HL-60 (cell line): ENCODE measurements at places on chromosomes 5 and 9.
A peak's percentile ranks its signal among the peaks of the same experiment; 100 is the strongest.

- no peak for DNase-seq
These were observed 88.0 kb downstream of the NLN start for GRCh38 chr5:65809817-65810531.

- DNase-seq: no peak
These were observed 8.5 kb upstream of the DNAJC25 start for GRCh38 chr9:111622626-111623025.

GRCh38 chr5:133400120-133400519 lies 212.2 kb downstream of the FSTL4 start:
- DNase-seq: no peak

- DNase-seq: no peak
These were observed 41.1 kb upstream of the PLEKHG4B start for GRCh38 chr5:50724-51499.

DNA sequence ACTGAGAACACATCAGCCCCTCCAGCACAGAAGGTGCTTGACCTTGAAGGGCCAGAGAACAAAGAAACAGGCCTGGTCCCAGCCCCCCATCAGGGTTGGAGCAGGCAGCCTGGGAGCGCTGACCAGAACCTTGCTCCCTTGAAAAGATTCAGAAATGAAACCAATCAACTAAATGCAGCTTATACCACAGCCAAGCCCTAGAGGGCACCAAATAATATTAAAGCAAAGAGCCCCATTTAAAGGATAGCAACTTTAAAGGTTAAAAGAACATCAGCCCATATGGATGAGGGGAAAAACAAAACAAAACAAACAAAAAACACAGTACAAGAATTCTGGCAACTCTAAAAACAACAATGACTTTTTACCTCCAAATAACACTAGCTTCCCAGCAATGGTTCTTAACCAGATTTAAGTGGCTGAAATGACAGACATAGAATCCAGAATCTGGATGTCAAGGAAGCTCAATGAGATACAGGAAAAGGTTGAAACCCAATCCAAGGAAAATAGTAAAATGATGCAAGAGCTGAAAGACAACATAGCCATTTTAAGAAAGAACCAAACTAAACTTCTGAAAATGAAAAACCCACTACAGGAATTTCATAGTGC lies 471.9 kb downstream of the MTRR start:
- no peak for DNase-seq

- DNase-seq: no peak
These were observed 466.7 kb downstream of the NFIB start for GRCh38 chr9:13847270-13847669.

- DNase-seq: no peak
These were observed 69.6 kb downstream of the FBXL17 start for GRCh38 chr5:108312258-108312657.

- no peak for DNase-seq
These were observed 617.1 kb downstream of the PRELID2 start for GRCh38 chr5:145218019-145218418.

DNA sequence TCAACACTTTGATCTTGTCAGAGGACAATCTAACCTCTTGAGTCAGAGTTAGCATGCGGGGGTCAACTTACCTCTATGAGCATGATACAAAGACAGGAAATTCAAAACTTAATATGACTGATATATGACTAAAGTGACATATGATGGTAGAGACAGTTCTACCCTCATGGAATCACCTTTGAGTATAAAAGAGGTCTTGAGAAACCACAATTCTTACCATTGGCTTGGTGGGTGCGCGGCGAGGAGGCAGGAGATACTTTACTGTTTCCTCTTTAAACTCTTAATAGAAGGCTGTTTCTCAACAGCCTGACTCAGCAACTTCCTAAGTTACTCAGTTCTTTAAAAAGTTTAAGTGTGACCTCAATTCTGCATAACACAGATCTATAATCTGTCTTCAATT lies 372.8 kb downstream of the KIAA0825 start:
- DNase-seq: peak; percentile 54

GRCh38 chr9:1048231-1048619 lies 1.9 kb upstream of the DMRT2 start:
- no peak for DNase-seq

- no peak for DNase-seq
These were observed 220.4 kb downstream of the PARP8 start for GRCh38 chr5:50886657-50887345.

DNA sequence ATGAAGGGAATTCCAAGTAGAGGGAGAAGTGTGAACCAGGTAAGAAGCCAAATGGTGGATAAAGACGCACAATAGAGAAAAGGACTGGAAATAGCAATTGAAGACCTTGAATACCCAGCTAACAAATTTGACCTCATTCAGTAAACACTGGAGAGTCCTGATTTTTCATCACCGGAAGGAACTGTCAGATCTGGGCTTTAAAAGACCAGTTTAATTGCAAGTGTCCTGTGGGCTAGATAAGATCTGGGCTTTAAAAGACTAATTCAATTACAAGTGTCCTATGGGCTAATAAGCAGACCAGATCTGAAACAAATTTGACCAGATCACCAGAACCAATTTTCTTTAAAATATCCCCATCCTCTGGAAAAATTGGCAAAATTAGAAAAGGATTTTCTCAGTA lies 380.0 kb downstream of the ACTL7B start:
- DNase-seq: no peak

DNA sequence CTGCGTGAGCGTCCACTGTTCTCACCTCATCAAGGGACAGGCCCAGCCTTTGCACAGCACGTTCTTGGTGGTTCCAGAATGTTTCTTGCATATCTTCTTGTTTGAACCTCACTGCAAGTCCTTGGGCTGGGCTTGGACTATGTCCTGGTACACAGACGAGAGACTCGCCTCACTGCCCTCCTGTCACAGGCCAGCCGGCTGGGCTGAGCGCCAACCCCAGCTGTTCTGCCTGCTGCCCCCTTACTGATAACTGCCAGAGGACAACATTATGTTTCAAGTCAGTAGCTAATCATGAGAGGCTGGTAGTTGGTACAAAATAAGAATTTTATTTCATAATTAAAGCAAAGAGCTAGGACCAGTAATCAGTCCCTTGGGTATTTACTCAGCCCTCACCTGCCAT lies 52.8 kb upstream of the LRRTM2 start:
- no peak for DNase-seq

GRCh38 chr9:27379311-27380251 lies 82.6 kb upstream of the EQTN start:
- no peak for DNase-seq

DNA sequence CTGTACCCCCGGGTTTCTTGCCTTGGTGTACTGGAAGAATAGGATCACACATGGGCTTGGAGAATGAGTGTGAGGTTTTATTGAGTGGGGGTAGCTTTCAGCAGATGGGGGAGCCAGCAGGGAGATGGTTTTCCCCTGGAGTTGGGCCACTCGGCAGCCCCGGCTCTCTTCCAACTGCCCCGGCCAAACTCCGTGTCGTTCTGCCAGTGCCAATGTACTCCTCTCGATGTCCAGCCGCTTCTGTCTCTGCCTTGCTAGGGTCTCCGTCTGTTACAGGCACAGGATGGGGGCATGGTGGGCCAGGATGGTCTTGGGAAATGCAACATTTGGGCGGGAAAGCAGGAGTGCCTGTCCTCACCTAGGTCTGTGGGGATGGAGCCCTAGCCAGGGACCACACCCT lies 7.6 kb upstream of the PLPP6 start:
- DNase-seq: no peak

GRCh38 chr9:14278291-14278721 lies 35.6 kb downstream of the NFIB start:
- DNase-seq: no peak

DNA sequence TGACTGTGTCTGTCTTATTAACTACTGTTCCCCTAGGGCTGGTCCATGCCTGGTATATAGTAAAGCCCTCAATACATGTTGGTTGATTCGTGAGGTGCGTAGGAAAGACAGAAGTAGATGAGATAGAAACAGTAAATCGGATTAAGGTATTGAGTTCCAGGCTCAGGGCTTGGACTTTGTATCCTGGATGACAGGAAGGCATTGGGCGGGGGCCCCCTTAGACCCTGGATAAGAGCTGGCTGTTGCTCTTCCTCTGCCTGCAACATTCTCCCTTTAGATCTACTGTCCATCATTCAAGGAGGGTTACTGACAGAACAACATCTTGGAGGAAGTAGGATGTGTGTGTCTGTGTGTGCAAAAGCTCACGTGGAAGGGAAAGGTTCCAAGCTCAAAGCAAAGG lies 31.2 kb upstream of the CTNNA1 start:
- no peak for DNase-seq

DNA sequence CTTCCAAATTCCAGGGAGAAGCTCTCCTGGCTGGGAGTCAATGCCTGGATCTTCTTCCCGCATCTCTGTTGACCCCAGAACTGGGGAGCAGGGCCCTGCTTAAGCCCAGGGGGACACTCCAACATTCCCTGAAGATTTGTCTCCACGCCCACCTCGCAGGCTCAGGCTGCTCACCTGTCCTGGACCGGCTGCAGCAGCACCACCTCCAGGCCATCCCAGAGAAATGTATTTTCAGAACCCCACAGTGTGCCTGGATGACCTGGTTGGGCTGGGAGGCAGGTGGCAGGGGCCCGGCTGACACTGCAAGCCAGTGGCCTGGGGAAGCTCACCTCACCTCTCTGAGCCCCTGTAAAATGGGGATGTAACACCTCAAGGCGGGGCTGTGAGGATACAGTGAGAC lies 27.1 kb upstream of the ZBTB43 start:
- no peak for DNase-seq

DNA sequence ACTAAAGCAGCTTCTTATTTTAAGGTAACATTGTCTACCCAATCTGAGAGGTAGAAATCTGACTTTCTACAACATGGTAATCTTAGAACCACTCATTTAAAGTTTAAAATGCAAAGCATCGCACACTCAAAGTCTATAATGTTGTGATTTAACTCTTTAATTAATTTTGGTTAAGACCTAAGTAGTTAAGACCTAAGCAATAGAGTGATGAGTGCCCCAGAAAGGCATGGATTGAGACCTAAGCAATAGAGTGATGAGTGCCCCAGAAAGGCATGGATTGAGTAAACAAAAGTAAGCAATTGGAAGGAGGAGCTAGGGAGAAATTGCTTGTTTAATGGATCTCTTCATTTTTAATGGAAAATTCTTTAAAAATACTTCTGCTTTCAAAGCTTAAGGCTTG lies 86.8 kb downstream of the NLN start:
- no peak for DNase-seq

- no peak for DNase-seq
These were observed 4.5 kb downstream of the ROR2 start for GRCh38 chr9:91945277-91946085.

DNA sequence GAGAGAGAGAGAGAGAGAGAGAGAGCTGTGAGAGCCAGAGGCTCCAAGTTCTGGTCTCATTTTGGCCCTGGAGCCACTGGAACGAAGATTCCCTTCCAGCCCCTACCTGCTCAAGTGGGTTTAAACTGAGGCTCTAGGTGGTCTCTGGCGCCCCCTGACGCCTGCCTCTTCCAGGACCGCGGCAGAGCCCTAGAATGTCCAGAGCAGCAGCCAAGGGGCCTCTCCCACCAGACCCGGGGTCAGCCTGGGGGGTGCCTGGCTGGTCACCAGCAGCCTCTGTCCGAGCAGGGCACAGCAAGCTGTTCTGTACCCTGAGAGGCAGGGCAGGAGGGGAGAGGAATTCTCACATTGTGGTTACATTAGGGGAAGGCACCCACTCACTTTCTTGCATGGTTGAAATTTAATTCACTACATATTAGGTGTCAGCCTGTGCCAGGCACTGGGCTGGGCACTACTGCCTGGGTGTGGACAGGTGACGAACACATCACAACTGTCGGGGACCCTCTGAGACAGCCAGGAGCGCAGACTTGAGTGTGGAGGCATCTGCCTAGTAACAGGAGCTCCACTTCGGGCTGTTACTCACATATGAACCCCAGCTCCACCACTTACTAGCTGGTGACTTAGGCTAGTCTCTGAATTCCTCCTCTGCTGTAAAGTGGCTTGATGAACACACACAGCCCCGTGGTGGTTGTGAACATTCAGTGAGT lies 44.5 kb downstream of the AMBP start:
- DNase-seq: no peak

DNA sequence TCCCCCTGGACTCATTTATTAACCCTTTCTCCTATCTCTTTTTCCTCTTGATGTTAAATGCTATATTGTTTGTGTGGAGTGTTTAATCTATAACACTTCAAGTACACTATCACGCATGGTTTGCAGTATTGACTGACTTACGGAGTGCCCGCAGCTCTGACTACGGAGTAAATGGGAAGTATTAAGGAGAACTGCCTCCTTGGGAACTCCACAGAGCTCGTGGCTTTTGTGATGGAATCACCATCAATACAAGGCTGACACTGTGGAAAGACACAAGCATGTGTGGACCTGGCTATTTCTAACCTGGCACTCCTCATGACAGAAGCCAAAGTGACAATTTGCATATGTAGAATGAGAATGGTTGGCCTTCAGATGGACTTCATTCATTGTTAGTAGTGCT lies 66.2 kb downstream of the SFXN1 start:
- DNase-seq: no peak

DNA sequence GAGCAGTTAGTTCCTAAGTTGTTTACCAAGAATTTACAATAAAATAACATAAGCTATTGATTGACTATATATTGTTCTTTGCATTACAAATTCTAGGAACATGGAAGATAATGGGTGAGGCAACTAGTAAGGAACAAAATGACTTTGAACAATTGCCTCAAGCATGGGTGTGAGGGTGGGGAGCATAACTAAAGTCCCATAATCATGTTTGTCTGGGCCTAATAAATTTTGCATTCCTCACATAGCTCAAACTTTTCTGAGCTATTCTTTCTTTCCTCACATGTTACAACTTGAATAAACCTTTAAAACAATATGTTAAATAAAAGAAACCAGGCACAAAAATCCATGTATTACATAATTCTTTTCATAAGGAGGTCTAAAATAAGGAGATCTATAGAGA lies 1066.1 kb downstream of the NR2F1-AS1 start:
- DNase-seq: no peak

GRCh38 chr9:86633945-86634344 lies 279.7 kb upstream of the TUT7 start:
- no peak for DNase-seq

DNA sequence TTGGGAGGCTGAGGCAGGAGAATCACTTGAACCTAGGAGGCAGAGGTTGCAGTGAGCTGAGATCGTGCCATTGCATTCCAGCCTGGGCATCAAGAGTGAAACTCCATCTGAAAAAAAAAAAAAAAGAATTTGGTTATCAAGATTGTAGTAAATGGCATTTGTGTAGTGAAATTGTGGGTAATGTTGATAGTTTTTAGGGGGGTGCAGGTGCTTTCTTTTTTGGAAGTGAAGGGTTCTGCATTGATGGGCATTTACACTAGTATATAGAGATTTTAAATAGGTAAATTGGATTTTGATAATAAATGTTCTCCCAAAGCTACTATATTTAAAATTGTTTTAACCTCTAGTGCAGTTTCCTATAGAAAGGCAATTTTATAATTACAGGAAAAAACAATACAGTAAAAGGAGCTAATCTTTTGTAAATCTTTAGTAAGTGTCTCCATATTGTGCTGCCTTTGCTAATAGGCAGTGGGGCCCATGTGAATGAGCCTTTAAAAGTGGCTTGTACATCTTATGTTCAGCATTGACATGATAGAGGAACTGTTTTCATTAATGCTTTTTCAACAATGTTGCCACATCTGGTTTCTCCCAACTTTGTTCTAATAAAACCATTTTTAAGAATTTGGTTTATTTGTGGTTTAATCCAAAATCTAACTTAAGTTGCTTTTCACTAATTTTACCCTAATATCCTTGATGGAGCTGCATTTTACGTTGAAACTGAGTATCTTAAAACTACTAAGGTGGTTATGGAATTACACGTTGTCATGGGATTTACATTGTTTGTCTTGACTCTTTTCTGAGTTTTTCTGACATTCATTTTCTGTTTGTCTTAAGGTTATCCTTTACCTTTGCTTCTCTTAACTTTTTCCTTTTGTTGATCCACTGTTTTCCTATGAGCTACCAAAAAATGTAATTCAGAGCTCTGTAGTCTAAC lies 11.1 kb downstream of the MATR3 start:
- no peak for DNase-seq
